Activated CD4-positive, alpha-beta T cell treated with anti-CD3 and anti-CD28 coated beads, Interleukin-2, amount 10 ng/mL, durations not matched to agents 24 days and 14 days (primary cell): ENCODE measurements at places on chromosomes 16 and 17. TPM values are rescaled to one million over a fixed set of nuclear protein-coding genes. Genes with fewer than 3 reads are reported as not detected.

Gene CNGB1
- total RNA-seq = not detected in 2 replicates

Gene CCL16
- not detected in 2 replicates for total RNA-seq

Gene SPATA22
- total RNA-seq = not detected in 2 replicates

Gene ACSF2
- total RNA-seq = 13.6 and 16.5 TPM in 2 replicates

DNA sequence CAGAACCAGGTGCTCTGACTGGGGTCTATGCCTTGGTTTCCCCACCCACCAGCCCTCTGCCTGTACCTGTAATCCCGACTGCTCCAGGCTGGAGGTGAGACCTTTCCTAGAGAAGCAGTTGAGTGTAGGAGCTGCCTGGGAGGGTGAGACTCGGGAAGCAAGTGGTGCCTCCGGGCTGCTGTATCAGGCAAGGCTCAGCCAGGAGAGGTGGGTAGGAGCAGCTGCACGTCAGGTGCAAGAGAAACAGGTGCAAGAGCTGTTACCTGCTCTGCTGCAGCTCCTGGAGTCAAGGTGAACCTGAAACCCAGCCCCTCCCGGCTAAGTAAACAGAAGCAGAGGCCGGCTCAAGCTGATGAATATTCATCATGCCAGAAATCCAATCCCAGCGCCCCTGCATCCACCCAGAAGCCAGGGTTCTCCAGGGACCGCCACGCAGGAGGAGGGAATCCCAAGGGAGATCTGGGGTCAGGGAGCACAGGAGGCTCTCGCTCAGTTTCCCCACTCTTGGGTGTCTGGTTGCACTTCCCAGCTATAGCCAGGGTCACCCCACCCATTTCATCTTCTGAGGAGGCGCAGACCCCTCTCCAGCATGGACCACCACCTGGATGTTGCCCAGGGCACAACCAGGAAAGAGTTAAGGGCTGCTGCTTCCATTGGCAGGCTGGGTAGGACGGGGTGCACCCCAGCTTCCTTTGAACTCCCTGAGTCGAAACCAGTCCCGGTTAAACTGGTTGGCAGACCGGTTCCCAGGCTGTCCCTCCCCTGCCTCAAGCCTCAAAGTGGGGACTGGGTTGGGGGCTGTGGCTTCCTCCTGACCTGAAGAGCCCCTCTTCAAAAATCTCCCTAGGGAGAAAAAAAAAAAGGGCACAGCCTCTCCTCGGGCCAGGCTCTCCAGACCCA, at the start of gene PRR15L:
Gene PRR15L (minus strand): TSS at position 293 of the 900 bp plus-strand sequence. CDS start 4,649 bp downstream, outside the sequence.
- no peaks in the 10 kb centered on the region for H3K4me1 ChIP-seq
- H3K4me3 ChIP-seq = no peak within 1 kb of the TSS
- no peak for DNase-seq
- H3K27ac ChIP-seq = no peak within 1 kb of the TSS

DNA sequence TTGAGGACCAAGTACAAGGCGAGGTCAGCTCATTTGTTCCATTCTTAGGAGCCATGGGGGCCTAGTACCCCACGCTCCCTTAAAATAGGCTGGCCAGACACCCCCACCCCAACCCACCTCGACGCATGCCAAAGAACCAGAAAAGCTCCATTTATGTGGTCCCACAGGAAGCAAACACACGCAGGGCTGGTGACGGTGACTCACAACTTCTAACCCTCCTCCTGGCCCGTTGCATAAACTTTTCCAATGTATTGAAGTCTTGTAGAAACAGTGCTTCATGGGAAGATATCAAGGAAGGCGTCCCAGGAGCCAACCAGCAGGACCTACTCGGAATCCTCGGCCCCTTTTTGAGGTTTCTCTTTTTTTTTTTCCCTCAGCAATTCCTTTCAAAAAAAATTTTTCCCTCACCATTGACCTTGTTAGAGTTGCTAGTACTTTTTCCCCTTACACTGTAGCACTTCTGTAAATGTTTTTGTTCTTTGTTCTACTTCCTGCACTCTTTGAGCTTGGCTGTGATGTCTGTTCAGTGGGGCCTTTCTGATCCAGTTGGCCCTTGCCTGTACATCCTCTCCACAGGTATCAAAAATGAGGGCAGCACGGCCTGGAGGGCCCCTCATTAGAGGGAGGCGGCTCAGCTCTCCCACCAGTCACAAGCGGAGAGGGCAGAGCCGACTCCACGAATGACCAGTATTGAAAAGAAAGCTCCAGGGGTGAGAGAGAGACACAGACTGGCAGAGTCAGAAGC, 208.3 kb downstream of the RGS9 start:
- peak; percentile 45 for DNase-seq
- no peaks in the 10 kb centered on the region for H3K36me3 ChIP-seq
- peaks cover 13% of the 10 kb centered on the region for H3K27me3 ChIP-seq
- H3K4me1 ChIP-seq = peaks cover 6% of the 10 kb centered on the region
- no peak overlapping the region for H3K27ac ChIP-seq
- H3K4me3 ChIP-seq = no peak overlapping the region

- H3K4me1 ChIP-seq = peaks cover 21% of the 10 kb centered on the region
- peaks cover 19% of the 10 kb centered on the region for H3K36me3 ChIP-seq
- H3K4me3 ChIP-seq = peak within 1 kb of the TSS; percentile 92
- H3K27ac ChIP-seq = peak within 1 kb of the TSS; percentile 96
Measured at GRCh38 chr16:67659675-67660563, at the start of gene ACD. ACD (minus strand) TSS chr16:67660260; CDS start chr16:67660220, 40 bp downstream.

- H3K36me3 ChIP-seq = peaks cover 15% of the 10 kb centered on the region
- peak overlapping the region; percentile 95 for H3K4me3 ChIP-seq
- no peak for DNase-seq
- H3K27me3 ChIP-seq = no peaks in the 10 kb centered on the region
- peak overlapping the region; percentile 94 for H3K27ac ChIP-seq
- peaks cover 38% of the 10 kb centered on the region for H3K4me1 ChIP-seq
Measured at GRCh38 chr16:31508706-31509195, 560 bp upstream of the RUSF1 start.

DNA sequence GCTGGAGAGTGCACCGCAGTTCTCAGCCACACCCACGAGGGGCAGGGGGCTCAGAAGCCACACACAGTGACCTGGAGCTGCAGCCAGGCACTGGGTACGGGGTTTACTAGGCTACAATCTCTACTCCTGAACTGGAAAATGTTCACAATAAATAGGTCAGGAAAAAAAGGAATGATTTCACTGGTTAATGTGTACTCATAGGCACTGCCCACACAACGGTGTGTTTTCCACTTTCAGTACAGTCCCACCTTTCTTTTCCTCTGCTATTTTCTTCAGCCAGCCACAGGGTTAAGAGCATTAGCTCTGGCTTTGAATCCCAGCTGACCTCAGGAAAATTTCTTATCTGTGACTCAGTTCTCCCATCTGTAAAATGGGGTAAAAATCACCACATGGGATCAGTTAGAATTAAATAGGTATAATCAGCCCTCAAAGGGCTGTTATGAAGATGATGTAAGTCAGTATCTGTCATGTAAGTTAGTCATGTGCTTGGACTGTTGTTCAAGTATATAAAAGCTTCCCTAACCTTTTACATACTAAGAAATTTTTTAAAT, 35.7 kb downstream of the ZCCHC14 start:
- DNase-seq = no peak
- peaks cover 7% of the 10 kb centered on the region for H3K36me3 ChIP-seq
- H3K4me3 ChIP-seq = no peak overlapping the region
- H3K27me3 ChIP-seq = no peaks in the 10 kb centered on the region

DNA sequence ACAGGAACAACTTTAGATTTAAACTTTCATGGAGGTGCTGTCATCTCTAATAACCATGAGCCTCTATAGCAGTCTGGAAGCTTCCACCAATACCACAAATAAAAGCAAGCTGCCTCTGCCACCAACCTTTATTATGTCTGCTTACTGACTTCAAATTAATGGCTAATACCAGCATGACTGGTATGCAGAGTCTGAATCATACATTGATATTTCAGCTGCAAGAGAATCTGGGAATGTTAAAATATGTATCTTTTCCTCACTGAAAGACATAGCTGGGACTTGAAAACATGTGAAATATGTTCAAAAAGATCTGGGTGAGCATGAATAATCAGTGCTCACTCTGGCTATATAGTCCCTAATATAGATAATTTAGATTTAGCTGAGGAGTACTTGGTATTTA, 488.6 kb downstream of the CDH8 start:
- no peaks in the 10 kb centered on the region for H3K27me3 ChIP-seq
- H3K36me3 ChIP-seq = no peaks in the 10 kb centered on the region
- DNase-seq = no peak
- H3K4me3 ChIP-seq = no peak overlapping the region

DNA sequence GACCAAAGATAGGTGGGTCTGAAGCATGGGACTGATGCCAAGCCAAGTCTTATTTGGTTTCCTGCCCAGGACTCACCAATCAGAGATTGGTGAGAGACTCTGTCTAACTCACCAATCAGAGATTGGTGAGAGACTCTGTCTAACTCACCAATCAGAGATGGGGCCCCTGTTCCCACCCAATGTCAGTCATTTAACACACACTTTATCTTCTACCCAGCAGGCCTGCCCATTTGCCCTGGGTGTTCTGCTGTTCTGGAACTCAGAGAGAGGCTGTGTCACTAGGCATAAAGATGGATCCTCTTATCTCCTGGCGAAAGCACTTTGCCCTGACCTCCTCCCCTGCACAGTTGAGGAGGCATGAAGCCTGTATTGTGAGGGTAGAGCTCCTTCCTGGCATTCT, 5.4 kb upstream of the RHOT1 start:
- no peaks in the 10 kb centered on the region for H3K27me3 ChIP-seq
- peaks cover 19% of the 10 kb centered on the region for H3K4me1 ChIP-seq
- no peak overlapping the region for H3K27ac ChIP-seq
- peak; percentile 64 for DNase-seq
- H3K4me3 ChIP-seq = no peak overlapping the region

DNA sequence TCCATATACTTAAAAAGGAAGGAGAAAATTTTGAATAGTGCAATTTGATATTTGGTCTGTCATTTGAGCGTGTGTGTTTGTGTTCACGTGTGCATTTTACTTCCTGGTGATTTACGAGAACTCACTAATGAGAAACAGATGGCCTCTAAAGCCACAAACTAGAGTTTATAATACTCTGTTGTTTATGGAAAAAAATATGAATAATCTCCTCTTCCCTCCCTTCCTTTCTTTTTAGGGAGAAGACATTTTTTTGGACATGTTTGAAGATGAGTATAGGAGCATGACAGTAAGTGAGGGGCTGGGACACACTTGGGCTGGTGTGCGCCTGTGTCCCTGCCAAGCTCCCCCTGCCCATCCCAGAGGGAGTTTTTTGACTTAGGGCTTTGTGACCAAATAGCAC, 102.7 kb downstream of the CLEC16A start:
- DNase-seq = no peak
- peaks cover 58% of the 10 kb centered on the region for H3K36me3 ChIP-seq
- no peaks in the 10 kb centered on the region for H3K27me3 ChIP-seq
- H3K4me1 ChIP-seq = peaks cover 49% of the 10 kb centered on the region

DNA sequence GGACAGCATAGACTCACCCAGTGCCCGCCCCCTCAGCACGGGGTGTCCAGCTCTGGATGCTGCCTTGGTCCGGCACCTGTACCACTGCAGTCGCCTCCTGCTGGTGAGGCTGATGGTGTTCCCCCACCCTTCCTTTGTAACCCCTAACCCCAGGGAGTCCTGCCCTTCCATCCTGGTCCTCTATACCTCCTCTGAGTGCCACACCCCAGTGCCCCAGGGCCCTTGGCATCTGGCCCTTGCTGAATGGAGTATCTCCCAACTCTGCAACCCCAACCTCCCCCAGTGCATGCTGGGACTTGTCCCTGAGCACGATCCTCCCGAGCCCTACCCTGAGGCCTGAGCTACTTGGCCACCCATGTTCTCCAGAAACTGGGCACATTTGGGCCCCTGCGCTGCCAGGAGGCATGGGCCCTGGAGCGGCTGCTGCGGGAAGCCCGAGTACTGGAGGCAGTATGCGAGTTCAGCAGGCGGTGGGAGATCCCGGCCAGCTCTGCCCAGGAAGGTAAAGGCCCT, 15.8 kb downstream of the RIPOR1 start:
- H3K4me1 ChIP-seq = peaks cover 40% of the 10 kb centered on the region
- H3K27me3 ChIP-seq = no peaks in the 10 kb centered on the region
- DNase-seq = no peak
- H3K4me3 ChIP-seq = no peak overlapping the region
- no peak overlapping the region for H3K27ac ChIP-seq
